ENCODE measurements at places on chromosomes 7 and 10.

- DNase-seq = no peak
Measured at GRCh38 chr10:104242545-104242944, 10.4 kb upstream of the CFAP43 start.

DNA sequence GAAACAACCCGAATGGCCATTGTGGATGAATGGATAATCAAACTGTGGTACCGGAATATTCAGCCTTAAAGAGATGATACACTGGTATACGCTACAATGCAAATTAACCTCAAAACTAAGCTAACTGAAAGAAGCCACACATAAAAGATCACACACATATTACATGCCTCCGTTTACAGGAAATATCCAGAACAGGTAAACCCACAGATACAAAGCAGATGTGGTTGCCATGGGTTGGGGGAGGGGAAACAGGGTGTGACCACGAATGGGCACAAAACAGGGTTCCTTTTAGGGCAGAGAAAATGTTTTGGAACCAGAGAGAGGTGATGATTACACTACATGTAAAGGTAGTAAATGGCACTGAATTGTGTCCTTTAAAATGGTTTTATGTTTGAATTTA lies 16.6 kb downstream of the ESYT2 start:
- DNase-seq = no peak

DNA sequence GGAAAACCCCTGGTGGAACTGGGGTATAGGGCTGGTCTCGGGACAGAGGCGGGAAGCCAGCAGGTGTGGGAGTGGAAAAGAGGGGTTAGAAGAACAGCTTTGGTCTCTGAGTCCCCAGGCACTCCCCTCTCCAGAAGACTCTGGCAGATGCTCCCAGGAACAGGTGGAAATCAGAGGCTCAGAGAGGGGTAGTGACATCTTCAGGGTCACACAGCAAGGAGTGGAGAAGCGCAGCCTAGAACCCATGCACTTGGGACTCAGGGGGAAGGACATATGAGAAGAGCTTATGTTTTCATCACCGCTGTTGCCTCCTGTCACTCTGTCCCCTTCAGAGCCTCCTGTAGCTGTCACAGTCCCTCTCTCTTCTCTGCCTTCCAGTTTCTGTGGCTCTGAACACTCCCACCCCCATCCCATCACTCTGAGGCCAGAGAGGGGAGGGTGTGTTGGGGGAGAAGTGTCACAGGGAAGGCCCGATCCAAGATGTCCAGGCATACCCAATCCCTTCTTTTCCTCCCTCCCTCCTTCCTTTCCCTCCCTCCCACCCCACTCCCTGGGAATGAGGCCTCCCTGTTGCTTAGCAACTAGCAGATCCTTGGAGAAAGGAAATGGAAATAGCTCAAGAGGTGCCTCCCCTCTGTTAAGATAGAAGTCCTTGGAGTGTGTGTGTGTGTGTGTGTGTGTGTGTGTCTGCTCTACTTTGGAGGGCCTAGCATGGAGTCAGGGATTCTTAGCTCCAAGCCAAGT lies 32.0 kb downstream of the SRRM3 start:
- no peak for DNase-seq

GRCh38 chr10:114638821-114639625 lies 19.1 kb downstream of the ABLIM1 start:
- DNase-seq = peak; percentile 96

GRCh38 chr7:127677433-127678230 lies 25.6 kb downstream of the SND1 start:
- no peak for DNase-seq

GRCh38 chr10:12196531-12197211 lies 683 bp downstream of the CDC123 start:
- no peak for DNase-seq

Measured in astrocyte of the hippocampus (primary cell).